ENCODE measurements at places on chromosomes 11 and 22.

DNA sequence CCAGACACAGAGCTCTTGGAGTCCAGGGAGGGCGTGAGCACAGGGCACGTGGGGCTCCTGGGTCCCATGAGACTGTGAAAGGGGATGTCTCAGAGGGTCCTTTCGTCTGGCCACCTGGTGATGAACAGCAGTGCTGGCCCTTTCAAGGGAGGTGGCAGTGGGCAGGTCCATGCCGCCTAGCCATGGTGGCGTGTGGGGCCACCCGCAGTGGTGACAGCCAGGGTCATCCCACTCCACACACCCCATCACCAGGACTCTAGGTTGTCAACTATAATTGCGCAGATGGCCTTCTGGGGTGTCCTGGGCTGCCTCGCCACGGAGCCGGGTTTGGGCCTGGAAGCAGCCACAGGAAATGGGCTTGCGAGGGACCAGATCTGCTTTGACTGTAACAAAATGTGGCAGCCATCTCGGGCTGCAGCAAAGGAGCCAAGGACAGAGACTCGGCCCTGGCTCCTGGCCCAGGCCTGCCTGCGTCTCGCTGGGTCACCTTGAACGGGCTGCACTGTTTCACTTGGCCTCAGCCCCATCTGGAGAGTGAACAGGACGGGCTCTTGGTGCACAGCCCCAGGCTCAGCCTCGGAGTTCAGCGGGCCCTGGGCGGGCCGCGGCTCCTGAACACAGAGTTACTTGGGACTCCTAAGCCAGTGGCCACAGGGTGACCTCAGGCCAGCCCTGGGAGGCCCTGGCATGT lies 1350.5 kb downstream of the BRD1 start:
- no peak for DNase-seq

DNA sequence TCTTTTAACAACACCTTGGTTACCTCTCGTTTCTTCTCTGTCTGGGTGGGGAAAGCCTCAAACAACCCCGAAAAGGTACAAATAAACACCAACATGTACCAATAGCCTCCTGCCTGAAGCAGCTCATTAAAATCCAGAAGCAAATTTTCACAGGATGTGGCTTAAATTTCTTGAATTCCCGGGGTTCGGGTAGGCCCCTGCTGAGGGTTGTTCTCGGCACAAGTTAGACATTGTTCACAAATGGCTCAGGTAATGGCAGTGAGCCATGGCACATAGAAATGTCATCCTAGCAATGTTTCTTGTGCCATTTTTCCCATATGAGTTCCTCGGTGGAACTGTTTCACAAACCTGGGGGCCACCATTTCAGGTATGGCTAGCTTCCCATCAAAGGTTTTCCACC lies 19.7 kb upstream of the GLYATL1 start:
- DNase-seq = no peak

GRCh38 chr11:79419120-79419519 lies 21.7 kb downstream of the TENM4 start:
- DNase-seq = no peak

DNA sequence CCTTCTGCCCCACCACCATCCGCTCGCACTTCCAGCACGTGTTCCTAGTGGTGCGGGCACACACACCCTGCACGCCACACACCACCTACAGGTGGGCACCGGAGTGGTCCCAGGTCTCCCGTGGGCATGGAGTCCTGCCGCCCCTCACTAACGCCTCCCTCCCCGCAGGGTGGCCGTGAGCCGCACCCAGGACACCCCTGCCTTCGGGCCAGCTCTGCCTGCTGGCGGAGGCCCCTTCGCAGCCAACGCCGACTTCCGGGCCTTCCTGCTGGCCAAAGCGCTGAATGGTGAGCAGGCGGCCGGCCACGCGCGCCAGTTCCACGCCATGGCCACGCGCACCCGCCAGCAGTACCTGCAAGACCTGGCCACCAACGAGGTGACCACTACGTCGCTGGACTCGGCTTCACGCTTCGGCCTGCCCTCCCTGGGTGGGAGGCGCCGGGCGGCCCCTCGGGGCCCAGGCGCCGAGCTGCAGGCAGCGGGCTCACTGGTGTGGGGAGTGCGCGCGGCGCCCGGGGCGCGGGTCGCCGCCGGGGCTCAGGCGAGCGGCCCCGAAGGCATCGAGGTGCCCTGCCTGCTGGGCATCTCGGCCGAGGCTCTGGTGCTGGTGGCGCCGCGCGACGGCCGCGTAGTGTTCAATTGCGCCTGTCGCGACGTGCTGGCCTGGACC lies 8.5 kb downstream of the SIPA1 start:
- no peak for DNase-seq

DNA sequence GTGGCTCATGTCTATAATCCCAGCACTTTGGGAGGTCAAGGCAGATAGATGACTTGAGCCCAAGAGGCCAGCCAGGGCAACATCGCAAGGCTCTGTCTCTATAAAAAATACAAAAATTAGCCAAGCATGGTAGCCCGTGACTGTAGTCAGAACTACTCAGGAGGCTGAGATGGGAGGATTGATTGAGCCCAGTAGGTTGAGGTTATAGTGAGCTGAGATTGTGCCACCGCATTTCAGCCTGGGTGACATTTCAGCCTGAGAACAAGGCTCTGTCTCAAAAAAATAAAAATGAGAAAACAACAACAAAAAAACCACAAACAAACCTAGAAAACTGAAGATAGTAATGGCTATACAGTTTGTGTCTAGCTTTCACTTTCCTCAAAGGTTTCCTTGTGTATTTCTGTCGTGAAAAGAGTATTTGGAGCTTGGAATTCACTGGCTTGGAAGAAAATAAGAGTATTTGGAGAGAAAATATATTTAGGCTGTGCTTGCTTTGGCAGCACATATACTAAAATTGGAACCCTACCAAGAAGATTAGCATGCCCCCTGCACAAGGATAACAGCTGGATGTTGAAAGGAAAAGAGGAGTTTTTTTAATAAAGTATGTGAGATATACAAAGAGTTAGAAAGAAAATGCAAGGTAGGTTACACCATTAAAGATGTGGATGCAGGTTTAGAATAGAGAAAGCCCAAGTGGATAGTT lies 3.9 kb upstream of the BIRC3 start:
- no peak for DNase-seq

DNA sequence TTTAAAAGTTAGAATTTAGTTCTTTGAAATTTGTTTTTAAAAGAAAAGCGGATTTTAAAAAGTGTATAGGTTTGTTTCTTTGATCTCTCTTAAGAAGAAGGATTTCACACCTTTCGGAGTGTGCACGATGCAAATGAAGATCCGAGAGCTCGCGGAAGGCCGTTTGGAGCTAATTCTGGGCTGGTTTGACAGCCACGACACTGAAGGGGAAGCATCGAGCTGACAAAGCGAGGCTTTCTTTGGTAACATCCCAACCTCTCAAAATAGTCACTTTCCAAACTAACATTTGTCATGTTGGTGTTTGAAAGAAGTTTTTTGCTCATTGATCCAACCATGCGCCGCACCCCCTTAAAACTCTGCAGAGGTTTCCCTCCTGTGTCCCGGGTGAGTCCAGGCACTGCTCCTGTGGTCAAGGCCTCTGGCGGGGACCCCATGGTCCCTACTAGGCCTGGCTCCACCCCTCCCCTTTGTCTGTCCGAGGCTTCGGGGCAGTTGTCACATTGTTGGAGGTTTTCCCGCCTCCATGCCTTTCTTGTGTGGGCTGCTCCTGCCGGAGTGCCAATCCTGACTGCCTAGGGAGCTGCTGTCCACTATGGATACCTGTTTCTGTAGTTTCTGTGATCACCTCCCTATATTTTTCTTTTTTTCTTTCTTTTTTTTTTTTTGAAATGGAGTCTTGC lies 39.7 kb downstream of the MPPED1 start:
- DNase-seq = no peak
